ENCODE measurements at places on chromosomes 2 and 18.

GRCh38 chr2:74379851-74380789 lies at the start of gene DCTN1:
DCTN1 (minus strand) TSS chr2:74380311; CDS start chr2:74380037, 274 bp downstream.
- DNase-seq, result no peak

DNA sequence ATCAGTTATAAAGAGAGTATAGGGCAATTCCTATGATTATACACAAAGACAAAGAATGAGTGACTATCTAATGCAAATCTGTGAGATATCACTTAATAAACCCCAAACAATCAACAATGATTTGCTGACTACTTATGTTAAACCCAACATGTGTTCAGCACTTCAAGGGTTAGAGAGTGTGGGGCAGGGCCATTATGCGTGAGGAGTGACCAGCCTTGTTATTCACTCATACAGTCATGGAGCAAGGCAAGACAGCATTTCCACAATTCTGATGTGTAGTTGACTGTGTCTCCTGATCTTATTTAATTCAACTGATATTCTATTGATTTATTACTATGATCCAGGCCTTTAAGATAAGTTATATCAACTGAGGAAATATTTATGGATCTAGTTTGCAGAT lies 251.7 kb downstream of the CYRIA start:
- no peak for DNase-seq

DNA sequence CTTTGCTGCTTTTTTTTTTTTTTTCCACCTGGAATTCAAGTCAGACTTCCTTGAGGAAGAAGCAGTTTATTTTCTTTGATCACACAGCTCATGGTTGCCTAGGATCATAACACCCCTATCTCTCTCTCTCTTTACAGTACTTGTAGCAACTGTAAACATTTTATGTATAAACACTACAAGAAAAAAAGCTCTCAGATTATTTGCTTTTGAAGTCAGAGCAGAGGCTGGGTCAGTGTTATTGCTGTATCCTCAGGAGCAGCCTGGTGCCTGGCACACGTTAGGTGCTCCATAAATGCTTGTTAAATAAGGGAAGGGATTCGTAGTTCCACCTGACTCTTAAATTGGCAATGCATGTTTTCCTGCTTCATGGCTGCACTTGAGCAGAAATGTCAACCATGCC lies 221.2 kb downstream of the TGIF1 start:
- no peak for DNase-seq

DNA sequence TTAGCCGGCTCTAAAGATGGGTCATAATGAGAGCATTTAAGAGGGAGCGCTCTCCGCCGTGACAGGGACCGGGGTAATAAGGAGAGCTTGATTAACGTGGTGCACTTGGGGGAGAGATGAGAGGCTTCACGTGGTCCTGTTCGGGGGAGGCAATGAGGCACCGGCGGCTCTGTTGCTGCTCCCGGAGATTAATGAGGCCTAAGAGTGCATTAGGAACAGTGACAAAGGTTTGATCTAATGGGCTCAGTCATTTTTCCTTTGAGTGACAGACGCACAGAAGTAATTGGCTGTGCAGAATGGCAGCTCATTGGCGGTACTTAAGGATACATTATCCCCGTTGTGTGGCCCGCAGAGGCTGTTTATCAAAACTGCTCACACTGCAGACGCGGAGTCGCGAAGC lies 250.7 kb downstream of the GBX2 start:
- no peak for DNase-seq

GRCh38 chr2:24206242-24206641 lies 31.4 kb downstream of the FAM228A start:
- DNase-seq, result no peak

DNA sequence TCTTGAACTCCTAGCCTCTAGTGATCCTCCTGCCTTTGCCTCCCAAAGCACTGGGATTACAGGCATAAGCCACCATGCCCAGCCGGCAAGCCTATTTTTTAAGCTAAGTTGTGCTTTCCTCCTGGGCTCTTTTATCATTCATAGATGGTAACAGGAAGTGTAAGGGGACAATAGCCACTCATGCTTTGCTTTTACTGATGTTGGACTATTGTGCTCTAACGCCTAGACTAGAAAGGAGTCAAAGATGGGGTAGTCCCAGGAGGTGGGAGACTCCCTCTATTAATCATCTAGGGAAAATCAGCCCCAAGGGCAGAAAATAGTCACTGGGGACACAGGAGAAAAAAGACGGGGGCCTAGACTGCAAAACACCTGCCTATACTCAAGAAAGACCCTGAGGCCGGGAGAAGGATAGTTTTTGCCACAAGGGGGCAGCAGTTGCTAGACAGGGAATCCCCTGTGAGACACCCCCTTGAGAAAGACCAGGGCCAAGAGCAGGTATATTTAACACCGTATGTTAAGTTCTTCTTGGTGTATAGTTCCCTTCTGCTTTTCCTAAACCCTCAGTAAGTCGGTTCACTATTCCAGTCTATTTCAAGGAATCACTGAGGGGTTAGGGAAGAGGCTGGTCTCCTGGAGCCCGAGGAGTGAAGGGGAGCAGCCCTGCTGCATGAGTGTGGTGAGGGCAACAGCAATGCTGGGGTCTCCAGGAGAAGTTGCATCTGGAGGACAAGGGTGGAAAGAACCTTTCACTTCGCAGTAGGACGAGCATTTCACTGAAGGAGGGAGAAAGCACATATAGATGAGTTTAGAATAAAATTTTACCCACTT lies 2.1 kb upstream of the CXCR1 start:
- DNase-seq, result peak; percentile 54

DNA sequence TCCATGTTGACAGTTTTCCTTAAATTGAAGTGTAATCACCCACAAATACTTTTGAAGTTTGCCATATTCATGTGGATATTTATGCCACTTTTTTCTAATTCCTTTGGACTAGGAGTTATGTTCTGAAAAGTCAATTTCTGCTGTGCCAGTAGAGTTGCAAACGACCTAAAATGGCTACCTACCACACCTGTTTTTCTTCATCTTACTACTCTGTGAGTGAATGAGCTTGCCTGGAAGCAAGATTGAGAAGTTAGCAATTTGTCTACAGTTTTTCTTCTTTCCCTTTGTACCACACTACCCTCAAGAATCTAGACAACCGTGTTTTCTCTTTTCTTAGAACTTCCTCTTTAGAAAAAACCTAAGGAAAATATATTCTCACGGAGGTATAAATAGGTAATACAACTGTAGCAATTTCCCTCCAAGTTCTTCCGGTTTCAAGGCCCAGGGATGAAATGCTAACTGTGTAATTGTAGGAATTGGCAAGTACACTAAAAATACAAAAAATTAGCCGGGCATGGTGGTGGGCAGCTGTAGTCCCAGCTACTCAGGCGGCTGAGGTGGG lies 7.3 kb upstream of the SLC39A10 start:
- no peak for DNase-seq

GRCh38 chr2:54963476-54963875 lies 86.8 kb downstream of the RTN4 start:
- DNase-seq, result no peak

Measured in activated CD4-positive, CD25-positive, alpha-beta regulatory T cell (primary cell).